Breast epithelium (tissue), 4 donors: ENCODE measurements at places on chromosomes 3 and 15.
A peak's percentile ranks its signal among the peaks of the same experiment; 100 is the strongest.

GRCh38 chr3:79558943-79559342 lies 208.9 kb downstream of the ROBO1 start:
- no peak for DNase-seq

DNA sequence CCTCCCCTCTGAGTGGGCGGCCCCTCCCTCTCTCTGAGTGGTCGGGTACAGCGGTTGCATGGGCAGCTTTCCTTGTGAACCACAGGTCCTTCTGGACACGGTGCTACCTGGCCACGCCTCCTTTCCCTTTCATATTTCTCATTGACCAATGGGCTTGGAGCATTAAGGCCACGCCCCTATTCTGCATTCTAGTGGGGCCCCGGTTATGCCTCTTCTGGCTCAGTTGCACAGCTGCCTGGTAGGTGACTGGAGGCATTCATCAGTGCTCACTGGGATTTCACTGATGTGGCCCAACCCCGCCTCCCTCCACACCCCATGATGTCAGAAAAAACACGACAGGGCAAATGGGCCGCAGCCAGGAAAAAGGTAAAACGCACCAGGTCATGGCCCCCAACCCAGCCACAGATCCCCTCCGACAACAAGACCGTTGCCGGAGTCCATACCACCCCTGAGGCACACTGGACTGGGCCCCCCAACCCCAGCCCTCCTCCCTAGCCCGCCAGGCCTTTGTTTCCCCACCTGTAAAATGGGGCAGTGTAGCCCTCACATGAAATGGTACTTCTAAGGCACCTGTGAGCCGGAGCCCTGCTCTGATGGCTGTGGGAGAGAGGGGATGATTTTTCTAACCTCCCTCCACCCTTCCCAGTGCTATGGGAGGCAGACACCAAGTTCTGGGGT lies 26.3 kb downstream of the NGRN start:
- DNase-seq = no peak

- DNase-seq = no peak
Measured at GRCh38 chr3:106208251-106208650, 339.4 kb upstream of the CBLB start.

GRCh38 chr3:33537133-33537532 lies 96.9 kb upstream of the UBP1 start:
- no peak for DNase-seq

DNA sequence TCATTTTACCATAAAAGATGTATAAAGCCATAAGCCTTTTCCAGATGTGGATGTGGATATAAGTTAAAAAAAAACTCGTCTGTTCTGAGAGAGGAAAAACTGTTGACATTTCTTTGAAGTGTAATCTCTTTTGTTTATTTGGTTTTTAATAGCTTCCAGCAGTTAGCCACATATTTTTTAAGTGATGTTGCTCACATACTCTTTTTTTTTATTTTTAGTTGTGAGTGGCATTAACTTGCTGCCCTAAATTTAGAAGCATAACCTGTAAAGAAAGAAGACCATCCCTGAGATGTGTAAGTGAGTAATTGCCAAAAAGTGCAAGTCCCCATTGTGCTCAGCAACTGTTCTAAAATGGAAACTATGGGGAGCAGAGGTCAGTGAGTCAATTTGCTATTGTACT lies 415.9 kb upstream of the MDFIC2 start:
- no peak for DNase-seq

DNA sequence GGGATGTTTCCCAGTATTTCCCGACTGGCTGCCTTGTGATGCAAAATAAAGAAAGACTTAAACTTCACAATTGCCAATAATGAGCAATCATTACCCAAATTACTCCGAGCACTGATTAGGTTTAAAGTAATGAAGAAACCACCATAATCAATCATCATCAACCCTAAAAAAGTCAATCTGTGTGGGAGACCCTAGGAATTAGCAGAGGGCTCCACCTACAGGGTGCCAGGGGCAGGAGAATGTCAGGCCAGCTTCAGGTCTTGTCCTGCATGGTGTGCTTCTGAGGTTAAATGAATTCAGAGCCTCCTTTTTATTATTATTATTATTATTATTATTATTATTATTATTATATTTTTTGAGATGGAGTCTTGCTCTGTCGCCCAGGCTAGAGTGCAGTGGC lies 478.0 kb upstream of the ARRDC4 start:
- no peak for DNase-seq

DNA sequence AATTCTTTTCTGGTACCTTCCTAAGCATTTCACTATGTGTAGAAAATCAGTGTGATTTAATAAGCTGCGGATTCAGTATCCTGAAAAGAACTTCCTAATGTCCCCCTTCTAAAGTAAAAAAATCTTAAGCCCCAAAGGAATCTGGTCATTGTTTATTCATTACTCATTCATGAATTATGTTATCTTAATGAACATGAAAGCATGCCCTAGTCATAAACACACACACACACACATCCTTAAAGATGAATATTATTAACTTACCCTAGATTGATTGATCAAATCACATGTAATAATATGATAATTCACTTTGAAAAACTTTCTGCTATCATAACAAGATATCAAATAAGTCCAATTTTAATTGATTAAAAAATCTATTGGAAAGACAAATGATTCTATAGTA lies 96.4 kb upstream of the BFSP2 start:
- DNase-seq = no peak

DNA sequence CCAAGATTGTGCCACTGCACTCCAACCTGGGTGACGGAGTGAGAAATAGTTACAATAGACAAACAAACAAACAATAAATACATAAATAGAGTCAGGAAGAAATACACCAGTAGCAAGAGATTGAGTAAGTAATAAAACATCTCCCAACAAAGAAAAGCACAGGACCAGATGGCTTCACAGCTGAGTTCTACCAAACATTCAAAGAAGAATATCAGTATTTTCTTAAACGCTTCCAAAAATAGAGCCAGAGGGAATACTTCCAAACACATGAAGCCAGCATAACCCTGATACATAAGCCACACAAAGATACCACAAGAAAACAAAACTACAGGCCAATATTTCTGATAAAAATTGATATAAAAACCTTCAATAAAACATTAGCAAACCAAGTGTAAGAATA lies 30.7 kb upstream of the IGSF10 start:
- no peak for DNase-seq

GRCh38 chr3:109382588-109382987 lies 45.2 kb upstream of the DPPA4 start:
- DNase-seq = no peak

GRCh38 chr3:130878464-130878863 lies 15.4 kb upstream of the ATP2C1 start:
- DNase-seq = no peak

DNA sequence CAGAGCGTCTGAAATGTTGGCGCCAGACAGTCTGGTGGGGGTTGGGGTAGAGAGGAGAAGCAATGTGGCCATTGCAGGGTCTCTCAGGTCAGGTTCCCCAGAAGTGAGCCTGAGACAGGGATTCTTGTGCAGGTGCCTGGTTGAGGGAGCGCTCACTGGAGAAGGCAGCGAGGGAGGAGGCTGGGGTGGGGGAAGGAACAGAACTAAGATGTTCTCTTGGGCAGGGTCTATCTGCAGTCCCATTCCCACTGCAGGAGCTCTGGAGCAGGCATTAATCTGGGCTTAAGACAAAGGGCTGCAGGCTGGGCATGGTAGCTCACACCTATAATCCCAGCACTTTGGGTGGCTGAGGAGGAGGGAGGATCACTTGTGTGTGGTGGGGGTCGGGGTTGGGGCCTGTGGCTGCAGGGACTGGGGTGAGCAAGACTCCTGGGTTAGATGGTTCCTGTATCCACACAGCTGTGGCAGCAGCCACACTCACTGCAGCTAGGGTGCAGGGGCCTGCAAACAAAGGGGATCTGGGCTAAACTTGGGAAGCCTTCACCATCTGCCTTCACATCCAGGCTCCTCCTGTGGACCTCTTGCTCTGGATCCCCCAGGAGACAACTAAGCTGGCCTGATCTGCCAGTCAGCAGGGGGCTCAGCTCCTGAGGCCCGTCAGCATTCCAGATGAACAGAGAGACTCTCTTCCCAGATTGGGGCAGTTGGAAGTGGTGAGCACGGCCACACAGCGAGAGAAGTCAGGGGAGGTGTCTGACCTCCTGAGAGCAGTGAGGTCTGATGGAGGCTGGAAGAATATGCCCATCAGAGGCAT lies 172.5 kb downstream of the ABHD5 start:
- DNase-seq = no peak

- no peak for DNase-seq
Measured at GRCh38 chr15:43132830-43133429, 456 bp upstream of the TMEM62 start.

DNA sequence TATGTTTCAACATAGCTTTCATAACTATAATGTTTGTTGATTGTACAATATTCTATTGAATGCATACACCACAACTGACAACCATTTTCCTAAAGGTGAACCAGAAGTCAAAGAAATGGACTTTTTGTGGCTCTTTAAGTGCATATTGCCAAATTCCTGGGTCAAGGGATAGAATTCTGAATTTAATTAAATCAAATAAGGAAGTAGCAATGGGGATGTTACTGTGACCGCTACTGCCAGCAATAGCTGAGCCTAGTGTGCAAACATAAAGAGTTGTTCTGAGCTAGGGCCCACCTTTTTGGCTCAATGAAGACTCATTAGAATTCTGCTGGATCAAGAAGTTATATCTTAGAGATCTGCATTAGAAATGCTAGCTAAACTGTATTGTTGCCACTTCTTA lies 17.3 kb upstream of the KBTBD8 start:
- no peak for DNase-seq

DNA sequence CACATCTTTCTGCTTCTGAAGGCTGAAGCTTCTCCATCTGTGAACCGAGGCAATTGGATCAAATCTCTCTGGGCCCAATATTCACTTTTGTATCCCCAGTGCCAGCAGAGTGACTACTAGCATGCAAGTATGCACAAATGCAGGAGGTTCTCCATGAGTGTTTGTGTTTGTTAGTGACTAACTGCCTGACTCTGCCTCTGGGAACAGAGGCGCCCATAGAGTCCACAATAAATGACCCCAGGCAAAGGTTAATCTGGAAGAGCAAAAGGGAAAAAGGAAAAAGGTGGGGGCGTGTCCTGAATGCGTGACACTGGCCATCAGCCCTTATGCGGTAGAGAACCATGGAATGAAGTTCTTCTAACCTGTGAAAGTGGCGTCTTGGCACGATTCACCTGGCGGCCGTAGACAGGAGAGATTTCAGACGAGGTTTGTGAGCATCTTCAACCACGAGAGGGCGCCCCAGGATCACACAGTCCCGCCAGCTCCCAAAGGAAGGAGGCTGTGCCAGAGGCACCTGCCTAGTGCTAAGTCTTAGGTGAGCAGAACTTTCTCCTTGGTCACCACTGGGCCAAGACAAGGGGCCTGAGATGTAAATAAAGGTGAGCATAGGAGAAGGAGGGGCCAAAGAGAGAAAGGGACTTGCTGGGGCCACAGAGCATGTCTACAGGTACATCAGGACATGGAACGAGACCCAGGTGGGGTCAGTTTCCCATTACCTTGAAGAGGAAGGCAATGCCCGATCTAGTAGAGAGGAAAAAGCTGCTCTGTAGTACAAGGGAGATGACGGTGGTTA lies 44.2 kb downstream of the RBPMS2 start:
- DNase-seq = peak; percentile 83

DNA sequence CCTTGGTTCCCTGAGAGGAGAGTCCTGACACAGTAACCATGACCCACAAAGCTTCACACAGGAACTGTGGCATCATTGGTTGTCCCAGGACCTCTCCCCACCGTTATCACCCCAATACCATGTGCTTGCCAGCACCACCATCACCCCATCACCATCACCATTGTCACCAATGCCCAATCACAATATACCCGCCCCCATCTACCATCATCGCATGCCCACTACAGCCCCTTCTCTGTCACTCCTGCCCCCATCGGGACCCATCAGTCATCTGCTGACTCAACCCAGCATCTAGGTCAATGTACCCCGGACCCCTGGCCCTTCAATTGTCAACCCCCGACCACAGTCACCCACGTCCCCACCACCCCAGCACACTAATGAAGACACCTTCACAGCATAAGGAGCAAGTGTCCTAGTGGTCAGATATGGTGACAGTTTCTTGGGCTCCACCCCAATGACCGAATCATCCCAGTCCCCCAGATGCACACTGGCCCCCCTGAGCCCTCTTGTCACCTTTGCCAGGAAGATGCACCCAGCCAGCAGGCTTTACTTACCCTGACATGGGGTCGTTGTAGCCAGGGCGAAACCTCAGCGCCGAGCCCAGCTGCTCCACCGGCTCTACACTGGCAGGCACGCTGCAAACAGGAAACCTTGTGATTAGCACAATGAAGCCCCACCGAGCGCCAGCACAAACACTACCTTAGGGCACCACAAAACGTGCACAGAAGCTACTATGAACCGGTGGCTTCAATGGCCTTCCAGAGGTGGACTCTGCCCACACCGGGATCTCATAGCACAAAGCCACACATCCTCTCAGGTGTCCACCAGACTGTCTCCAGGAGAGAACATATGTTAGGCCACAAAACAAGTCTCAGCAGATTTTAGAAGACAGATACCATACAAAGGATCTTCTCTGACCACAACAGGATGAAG lies 25.1 kb downstream of the SHISA5 start:
- DNase-seq = no peak

GRCh38 chr3:87553058-87553457 lies 276.7 kb upstream of the POU1F1 start:
- DNase-seq = no peak

GRCh38 chr3:32384938-32385337 lies 6.7 kb upstream of the CMTM7 start:
- no peak for DNase-seq

GRCh38 chr3:178041931-178042330 lies 494.3 kb upstream of the KCNMB2 start:
- no peak for DNase-seq

- no peak for DNase-seq
Measured at GRCh38 chr15:43134157-43134635, 810 bp downstream of the TMEM62 start.

DNA sequence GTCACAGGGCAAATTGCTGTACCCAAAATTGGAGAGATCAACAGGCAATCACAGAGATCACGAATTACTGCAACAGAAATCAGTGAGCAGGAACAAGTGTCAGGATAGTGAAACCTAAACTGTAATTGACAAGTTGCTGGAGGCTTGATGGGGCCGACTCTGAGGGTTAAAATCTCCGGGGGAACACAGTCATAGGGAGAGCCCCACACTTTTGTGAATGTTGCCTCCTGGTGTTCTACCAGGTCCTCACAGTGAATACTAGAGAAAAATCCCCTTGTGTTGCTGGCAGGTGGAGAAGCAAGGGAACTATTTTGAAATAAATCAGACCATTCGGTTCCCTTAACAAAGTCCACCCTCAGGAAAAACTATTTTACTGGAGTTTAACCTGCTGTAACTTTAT lies 697.5 kb upstream of the CBLB start:
- no peak for DNase-seq

DNA sequence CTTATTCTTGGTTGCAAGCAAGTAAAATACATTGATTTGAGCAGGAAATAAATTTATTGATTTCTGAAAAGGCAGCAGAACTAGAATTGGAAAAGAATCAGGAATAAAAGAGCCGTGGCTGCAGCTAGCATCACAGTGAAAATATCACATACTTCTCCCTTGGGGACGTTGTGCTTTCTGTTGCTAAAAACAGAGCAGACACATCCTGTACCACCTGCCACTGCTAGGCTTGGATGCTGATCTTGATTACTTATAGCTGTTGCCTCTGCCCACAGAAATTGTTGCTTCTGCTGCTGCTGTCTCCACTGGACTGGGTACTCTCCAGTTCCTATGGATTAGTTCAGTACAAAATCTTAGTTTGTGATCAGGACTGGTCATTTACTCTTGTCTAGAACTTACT lies 283.8 kb downstream of the C3orf38 start:
- DNase-seq = no peak
